Brain (organoid and tissue), 16 donors: ENCODE measurements at places on chromosomes 2 and 18.

DNA sequence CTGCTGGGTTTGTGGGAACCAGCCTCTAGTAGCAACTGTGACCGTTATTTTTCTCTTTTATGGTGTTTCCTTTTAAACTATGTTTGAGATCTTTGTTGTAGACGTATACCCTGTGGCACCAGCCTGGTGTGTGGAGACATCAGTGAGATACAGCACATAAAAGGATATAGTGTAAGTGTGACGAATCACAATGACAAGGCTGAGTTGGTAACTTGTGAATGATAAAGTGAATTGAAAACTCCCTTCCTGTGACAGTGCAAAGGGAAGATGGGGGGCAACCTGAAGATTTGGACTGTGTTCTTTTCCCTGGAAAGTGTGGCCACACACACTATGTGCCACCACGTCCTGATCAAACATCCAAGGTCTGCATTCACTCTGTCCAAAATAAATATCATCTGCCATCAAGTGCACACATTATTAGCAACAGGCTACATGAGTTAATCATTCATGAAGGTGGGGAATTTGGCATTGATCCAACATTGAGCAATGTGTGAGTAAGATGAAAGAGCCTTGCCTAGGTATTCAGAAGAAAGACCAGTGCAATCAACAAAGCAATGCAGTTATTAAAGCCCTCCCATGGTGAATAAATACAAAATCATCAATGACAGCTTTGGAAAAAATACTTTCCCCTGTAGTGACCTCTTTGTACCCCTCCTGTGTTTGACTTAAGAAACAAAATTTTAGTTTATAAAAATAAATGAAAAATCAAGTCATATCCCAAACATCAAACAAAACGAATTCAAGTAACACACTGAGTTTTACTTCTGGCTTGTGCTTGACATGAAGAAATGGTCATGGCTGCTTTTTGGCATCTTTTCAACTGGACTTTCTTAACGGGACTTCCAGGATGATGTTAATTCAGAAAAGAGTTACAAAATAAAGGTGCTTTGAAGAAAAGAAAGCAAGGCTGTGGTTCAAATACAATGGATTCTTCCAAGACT is 1280.5 kb upstream of the ZEB2 start:
- DNase-seq, result peak; percentile 2

DNA sequence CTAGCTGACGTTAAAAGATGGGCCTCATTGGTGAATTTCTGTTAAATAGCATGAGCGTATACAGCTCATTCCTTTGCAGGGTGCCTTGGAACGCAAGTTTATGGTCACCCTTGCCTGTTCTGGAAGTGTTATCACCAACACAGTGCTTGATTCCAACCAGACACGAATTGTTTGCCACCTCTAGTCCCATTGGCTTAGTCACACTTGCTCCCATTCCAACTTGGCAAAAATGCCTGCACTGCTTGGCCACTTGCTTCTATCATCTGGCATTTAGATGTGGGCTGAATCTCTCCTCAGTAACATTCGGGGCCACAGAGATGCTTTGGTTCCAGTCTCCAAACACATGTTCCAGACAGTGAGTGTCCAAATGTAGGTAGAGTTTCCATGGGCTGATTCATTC is 27.5 kb upstream of the ACVR1 start:
- no peak for DNase-seq

DNA sequence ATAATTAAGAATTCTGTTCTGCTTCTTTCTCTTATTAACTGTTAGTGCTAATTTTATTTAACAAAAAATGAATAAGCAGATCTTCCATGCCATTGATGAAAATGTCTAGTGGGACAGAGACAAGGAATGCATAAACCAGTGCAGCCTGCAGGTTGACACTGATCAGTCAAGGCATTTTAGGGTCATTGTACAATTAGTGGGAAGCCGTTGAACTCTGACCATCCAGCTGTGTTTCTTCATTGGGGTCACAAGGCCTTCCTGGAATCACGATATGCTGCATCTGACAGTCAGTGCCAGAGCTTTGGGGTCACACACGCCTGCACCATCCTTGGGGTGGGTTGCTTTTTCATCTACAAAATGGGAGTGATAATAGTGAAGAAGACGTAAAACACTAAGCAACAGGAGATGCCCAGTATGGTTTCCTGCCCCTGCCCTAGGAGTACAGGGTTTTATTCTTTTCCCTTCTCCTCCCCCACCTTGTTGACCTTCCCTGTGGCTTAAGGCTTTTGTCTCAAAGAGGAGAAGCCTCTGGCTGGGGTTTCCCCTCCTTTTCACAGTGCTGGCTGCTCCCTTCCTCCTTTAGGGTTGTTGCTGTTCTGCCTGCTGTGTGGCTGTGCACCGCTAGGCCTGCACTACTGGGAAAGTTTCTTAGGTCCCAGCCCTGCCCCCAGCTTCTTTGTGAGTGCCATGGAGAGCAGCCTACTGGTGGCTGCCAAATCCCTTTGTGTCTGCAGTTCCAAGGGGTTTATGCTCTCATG is 245.6 kb downstream of the TPGS2 start:
- no peak for DNase-seq

- DNase-seq, result no peak
Observed at GRCh38 chr2:65407240-65407639, 25.2 kb downstream of the SPRED2 start.

- DNase-seq, result no peak
Observed at GRCh38 chr2:27377618-27378095, 2.9 kb downstream of the ZNF513 start.

- DNase-seq, result no peak
Observed at GRCh38 chr2:40914666-40915065, 462.8 kb upstream of the SLC8A1 start.

DNA sequence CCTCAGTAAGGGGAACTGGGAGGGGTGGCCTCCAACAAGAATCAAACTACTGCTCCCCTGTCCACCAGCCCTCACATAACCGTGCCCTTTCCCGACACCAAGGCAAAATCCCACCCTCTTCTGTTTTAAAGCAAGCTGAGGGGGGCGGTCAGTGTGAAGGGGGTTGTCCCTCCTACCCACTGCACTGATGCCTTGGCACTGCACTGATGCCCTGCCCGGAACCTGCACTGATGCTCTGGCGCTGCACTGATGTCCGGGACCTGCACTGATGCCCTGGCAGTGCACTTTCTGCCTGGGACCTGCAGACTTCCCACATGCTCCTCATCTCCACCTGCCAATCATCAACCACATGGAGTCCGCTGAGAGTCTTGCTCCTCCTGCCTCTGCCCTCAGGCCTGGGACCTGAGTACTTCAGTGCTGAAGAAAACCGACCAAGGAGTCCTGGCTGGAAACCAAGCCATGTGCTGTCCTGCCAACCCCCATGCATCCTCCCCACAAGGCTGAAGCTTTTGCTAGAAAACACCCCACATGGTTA is 179.5 kb downstream of the SMAD2 start:
- DNase-seq, result no peak

DNA sequence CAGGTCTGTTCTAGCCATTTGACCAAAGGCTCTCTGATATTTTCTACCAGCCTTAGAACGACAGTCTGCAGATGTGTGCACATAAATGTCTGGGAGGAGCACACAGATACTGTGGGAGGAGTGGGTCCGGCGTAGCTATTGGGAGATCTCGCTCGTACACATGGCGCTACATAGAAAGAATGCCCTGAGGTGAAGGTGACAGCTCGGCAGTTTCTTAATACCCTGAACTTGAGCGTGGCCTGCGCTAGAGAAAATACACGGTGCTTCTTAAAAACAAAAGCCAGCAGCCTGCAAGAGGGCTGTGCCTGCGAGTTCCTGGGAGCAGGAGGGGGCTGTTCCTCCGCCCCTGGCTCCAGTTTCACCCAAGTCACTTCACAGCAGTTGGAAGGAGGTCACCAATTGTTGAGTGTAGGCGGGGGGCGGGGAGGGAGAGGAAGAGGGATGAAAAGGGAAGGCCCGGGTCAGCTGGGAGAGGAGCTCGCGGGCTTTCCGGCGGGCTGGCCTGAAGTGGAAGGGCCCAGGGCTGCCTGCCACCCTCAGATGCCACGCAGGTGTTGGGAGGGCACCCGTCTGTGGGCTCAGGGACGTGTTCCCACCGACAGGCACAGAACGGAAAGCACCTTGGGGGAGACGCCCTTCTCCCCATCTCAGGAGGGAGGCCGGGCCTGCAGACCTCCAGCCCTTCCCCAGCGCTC is 124.7 kb upstream of the ZNF516 start:
- DNase-seq, result peak; percentile 51

DNA sequence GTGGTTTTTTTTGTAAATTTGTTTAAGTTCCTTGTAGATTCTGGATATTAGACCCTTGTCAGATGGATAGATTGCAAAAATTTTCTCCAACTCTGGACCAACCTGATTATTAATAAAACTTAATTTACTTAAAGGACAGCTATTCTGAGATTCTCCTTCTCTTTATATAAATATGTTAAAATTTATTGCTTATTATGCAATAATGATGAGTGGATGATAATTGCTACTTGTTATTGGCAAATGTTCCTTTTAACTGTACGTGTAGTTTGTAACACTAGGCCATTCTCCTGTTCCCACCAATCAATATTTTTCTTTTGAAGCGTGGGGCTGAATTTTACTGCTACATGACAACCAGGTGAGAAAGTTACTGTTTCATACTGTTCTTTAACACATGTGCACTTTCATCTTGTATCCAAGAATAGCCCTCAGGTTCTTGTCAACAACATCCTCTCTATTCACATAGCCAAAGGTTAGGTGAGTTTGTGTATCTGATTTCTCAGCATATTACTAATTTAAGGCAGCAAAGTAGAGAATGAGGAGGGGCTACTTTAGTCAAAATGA is 16.6 kb upstream of the STK17B start:
- no peak for DNase-seq

GRCh38 chr2:114123925-114124324 is 234.0 kb downstream of the ACTR3 start:
- DNase-seq, result no peak

- DNase-seq, result no peak
Observed at GRCh38 chr2:102107741-102108070, 34.8 kb upstream of the IL1R1 start.

DNA sequence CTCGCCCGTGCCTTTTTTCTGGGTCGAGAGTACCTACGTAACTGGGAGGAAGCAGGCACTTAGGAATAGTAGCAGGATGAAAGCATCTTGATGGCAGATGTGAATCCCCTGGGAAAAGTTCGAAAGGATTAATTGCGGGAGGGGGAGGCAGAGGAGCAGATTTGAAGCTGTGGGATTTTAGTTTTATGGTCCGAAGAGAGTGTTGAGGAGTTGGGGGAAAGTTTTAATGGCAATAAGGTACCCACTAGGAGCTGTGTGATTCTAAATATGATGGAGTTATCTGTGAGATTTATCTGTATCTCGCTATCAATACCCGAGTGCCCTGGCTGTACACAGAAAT is 1.1 kb downstream of the AGFG1 start:
- DNase-seq, result peak; percentile 62

DNA sequence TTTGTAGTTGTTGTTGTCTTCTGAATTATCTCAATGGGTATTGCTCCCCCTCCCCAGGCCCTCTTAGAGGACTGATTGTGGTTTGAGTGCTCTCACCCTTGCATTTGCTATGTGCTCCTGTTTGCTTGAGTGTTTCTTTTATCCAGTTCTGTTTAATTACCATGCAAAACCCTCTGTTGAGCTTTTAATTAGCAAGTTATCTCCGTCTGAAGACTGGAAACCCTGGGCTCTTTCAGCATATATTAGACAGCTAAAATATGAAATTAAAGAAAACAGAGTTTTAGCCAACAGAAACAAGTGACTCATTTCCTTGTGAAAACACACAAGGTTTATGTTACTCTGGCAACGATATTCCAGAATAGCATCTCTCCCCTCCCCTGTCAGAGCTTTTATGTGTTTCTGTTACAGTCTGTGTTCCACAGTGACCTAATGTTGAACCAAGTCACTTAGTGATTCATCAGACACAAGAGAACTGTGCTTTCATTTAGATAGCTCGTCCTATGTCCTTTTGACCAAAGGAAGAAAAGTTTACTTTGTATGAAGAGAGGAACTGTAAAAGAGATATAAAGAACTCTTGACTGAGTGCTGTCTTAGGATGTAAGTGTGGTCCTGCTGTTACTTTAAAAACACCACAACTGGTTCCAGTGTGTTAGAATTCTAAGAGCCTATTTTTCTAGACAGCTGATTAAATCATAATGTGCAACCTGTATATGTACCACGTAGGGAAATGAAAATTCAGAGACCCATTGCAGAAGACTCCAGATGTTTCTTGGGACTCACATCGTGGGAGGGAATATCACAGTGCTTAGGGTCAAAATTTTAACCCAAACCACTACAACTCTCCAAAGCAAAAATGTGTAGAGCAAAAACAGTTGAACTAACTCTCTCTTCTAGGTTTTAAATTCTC is 172.8 kb upstream of the RBMS1 start:
- peak; percentile 49 for DNase-seq

DNA sequence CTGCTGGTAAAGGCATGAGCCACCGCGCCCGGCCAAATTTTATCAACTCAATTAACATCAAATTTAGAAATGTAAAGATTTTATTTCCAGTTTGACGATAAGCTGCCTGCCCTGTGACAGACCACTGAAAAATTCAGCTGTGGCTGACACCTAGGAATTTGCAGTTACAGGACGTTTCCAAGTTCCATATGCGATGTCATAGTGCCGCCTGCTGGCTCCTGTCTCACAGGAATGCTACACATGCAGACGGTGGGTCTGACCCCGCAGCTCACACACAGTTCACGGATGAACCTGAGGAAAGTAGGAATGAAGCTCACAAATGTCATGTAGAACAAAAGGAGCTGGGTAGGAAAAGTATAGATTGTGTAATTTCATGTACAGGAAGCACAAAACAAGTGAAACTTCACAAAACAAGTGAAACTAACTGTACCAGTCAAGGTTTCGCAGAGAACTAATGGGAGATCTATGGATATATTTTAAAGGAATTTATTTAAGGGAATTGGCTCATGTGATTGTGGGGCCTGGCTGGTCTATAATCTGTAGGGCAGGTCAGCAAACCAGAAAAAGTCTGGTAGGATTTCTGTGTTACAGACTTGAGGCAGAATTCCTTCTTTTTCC is 13.2 kb upstream of the SEH1L start:
- peak; percentile 93 for DNase-seq
